ENCODE measurements at places on chromosomes 1 and 21. TPM values are rescaled to one million over a fixed set of nuclear protein-coding genes. Genes with fewer than 3 reads are reported as not detected.

DYNLT5 gene
- not detected for total RNA-seq

TEKT2 gene
- total RNA-seq = not detected

S100A9 gene
- total RNA-seq = 1.8 TPM

FCRLB gene
- 1.4 TPM for total RNA-seq

PLA2G2A gene
- 0.31 TPM for total RNA-seq

FTCD gene
- total RNA-seq = 0.33 TPM

ZBTB8B gene
- not detected for total RNA-seq

HPCAL4 gene
- not detected for total RNA-seq

MCOLN3 gene
- not detected for total RNA-seq

TXNIP gene
- 30.1 TPM for total RNA-seq

INSRR gene
- not detected for total RNA-seq

MIXL1 gene
- total RNA-seq = not detected

TRPM2 gene
- total RNA-seq = 0.60 TPM

CLCA4 gene
- total RNA-seq = 0.36 TPM

MCOLN2 gene
- total RNA-seq = not detected

TMEM61 gene
- total RNA-seq = 3.0 TPM

ST6GALNAC5 gene
- total RNA-seq = not detected

LY9 gene
- not detected for total RNA-seq

TMEM240 gene
- total RNA-seq = 1.4 TPM

SH2D1B gene
- total RNA-seq = not detected
